ENCODE measurements at places on chromosomes 2 and 18.

DNA sequence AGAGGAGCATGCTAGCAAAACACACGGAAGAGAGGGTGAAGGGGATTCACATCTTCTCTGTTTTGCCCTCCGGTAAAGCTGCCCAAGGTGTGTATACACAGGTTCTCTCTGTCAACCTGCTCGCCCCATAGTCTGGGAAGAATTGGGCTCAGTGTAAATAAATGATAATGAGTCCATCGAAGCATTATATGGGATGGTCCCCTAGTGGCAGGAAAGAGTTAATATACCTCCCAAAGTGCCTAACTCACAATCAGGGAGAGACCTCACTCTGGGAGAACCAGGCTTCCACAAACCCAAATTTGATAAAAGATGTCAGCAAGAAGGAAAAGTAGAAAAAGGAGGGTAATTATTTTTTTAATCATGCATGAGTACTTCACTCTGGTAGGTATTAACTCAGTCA lies 262.2 kb upstream of the ZNF521 start:
- DNase-seq: no peak

DNA sequence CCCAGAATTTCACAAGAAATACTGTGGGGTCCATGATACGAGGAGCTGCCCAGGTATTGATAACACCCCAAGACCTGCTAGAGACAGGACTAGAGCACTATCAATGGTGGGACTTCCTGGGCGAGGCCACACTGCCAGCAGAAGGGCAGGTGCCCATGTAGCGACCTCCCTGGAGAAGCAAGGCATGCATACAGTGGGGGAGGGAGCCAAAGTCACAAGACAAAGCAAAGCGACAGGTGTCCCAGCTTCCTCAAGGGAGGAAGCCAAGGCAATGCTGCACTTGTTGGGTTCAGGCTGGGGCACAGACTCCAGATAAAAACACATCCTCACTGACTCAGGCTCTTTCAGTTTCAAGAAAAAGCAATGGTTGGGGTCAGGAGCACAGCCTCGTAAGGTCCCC lies 7.5 kb downstream of the CD207 start:
- no peak for DNase-seq

DNA sequence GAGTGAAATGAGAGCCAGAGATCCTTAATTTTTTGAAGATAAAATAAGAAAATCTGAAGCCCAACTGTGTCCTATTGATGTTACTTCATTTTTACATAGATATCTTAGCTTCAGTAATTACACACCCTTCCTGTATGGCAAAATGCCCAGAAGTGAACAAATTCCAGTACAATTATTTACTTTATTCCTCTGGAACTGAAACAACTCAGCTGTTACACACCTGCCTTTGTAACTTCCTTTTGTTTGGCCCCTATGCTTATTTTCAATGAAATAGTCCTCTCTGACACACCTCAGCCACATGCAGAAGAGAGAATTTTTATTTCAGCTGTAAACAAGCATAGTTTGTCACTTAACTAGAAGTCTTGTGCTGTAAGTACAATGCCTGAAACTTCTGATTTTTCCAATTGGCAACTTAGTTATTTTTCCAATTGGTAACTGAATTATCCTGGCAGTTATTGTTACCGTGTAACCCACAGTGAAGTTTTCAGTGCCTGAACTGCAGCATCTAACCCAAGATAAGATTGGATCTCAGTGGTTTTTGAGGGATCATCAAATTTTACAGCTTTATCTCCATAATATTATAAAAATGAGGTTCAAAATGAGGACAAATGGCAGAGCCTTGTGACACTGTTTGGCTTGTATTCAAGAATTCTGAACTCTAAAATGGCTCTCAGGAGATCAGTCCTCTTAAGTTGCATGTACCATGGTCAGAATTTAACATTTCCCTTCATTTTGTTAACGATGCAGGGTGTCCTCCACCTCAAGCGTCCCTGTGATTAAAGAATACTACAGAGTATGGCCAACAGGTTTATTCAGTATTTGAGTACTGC lies 82.6 kb downstream of the PKP4 start:
- DNase-seq: no peak

- DNase-seq: no peak
Measured at GRCh38 chr2:235041918-235042575, 90.2 kb downstream of the SH3BP4 start.

DNA sequence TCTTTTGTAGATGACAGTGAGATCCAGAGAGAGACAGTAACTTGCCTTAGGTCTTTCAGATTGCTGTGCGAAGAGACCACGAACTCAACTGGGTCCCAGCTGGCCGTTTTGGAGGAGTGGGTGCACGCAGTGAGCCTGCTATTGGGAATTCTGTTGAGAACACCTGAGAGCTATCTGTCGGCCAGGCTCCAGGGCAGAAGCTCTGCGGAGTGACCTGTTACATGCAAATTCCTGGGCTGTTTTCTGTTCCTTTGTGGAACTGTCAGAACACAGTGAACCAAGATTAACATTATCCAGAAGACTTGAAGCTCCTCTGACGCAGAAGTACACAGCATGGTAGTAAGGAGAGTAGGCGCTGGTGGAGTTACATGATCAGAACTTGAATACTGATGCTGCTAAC lies 99.5 kb upstream of the LMAN1 start:
- DNase-seq: no peak
